HepG2 (cell line): ENCODE measurements at places on chromosomes 16 and 17.
A peak's percentile ranks its signal among the peaks of the same experiment; 100 is the strongest.

DNA sequence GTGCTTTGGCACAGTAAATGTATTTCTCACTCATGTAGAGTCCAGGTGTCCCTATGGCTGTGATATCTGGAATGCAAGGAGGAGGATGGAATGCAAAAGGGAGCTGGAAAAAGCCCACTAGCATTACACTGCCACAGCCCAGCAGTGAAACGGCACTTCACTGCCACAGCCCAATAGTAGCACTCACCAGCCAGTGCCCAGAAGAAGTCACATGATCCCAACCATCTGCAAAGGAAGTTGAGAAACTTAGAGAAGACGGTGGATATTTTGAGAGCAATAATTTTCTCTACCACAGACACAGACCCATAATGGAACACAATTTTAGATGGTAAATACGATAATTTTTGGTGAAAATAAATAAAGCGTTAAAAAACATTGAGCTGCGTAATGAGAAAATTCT is 51.8 kb downstream of the C16orf82 start:
- peaks cover 8% of the 10 kb centered on the region for H3K4me1 ChIP-seq
- DNase-seq, result no peak
- H3K27me3 ChIP-seq, result no peaks in the 10 kb centered on the region
- no peak overlapping the region for H3K27ac ChIP-seq

DNA sequence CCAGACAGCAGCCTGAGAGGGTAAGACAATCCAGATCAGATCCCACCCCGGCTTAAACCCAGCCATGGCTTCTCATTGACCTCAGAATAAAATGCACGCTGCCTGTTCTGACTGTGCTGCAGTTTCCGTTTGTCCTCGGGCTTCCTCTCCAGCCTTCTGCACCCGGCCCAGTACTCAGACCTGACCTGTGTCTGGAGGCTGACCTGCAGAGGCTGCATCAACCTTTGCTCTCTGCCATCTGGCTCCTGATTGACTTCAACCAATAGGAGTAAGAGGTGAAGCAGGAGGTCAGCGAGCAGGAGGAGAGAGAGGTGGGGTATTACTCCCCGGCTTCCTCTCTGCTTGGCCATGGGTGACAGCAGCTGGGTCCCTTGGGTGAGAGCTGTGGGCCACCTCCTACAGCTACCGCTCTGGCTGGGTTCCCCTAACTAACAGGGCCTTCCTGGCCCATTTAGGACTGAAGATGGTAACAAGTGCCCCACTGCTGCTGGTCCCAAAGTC is 46.7 kb downstream of the C16orf82 start:
- no peaks in the 10 kb centered on the region for H3K36me3 ChIP-seq
- H3K4me1 ChIP-seq, result peaks cover 31% of the 10 kb centered on the region
- H3K4me3 ChIP-seq, result 0 out of 2 replicates have a peak overlapping the region, but pooled peaks have one; percentile 8
- peak; percentile 47 for DNase-seq

- H3K4me3 ChIP-seq, result no peak overlapping the region
- DNase-seq, result no peak
Observed at GRCh38 chr17:80539022-80539641, 5.5 kb upstream of the RPTOR start.

- H3K4me3 ChIP-seq, result no peak overlapping the region
- no peaks in the 10 kb centered on the region for H3K36me3 ChIP-seq
- no peak for DNase-seq
- H3K27ac ChIP-seq, result no peak overlapping the region
- peaks cover 37% of the 10 kb centered on the region for H3K4me1 ChIP-seq
Observed at GRCh38 chr17:57082441-57082840, 2.6 kb upstream of the AKAP1 start.

DNA sequence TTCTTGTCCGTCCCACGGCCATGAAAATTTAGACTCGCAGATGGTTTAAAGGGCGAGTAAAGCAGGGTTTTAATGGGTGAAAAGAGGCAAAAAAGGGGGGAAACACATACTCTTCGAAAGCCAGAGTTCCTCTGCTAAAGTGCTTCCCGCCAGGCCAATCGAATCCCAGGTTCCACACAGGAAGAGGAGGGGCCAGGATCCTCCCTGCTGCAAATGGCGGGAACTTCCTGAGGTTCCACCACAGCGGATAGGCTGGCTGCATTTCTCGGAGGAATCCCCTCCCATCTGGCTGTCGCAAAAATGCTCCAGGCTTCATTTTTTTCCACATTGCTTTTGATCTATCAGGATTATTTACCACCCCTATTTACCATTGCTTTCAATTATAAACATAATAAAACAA is 670.1 kb upstream of the CA10 start:
- no peaks in the 10 kb centered on the region for H3K36me3 ChIP-seq
- H3K4me1 ChIP-seq, result peaks cover 37% of the 10 kb centered on the region
- H3K4me3 ChIP-seq, result no peak overlapping the region
- DNase-seq, result no peak

GRCh38 chr17:32590974-32591373 is 104.2 kb downstream of the CDK5R1 start:
- no peak for DNase-seq
- H3K4me1 ChIP-seq, result no peaks in the 10 kb centered on the region
- no peaks in the 10 kb centered on the region for H3K27me3 ChIP-seq

GRCh38 chr16:9049241-9049640 is 42.2 kb upstream of the HAPSTR1 start:
- DNase-seq, result no peak
- no peak overlapping the region for H3K27ac ChIP-seq
- peaks cover 43% of the 10 kb centered on the region for H3K4me1 ChIP-seq
- no peaks in the 10 kb centered on the region for H3K36me3 ChIP-seq
- no peak overlapping the region for H3K4me3 ChIP-seq
- no peaks in the 10 kb centered on the region for H3K27me3 ChIP-seq

DNA sequence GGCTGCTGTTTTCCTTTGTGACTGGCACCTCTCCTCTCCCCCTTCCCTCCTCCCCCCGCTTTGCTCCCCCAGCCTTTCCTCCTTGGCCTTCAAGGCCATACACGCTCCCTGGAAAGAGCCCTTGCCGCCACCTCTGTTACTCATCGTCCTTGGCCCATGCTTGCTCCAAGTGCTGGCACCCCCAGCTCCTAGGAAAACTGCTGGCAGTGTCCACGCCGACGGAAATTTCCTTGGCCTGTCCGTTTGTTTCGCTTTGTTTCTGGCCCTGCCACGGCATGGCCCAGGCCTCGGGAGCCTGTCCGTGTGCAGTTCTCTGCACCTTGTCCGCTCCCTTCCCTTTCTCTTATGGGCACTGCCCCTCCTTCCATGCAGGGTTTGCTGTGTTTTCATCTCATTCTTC is 18.0 kb downstream of the CA5A start:
- no peak for DNase-seq
- no peaks in the 10 kb centered on the region for H3K4me1 ChIP-seq
- H3K27ac ChIP-seq, result no peak overlapping the region
- peaks cover 81% of the 10 kb centered on the region for H3K36me3 ChIP-seq

DNA sequence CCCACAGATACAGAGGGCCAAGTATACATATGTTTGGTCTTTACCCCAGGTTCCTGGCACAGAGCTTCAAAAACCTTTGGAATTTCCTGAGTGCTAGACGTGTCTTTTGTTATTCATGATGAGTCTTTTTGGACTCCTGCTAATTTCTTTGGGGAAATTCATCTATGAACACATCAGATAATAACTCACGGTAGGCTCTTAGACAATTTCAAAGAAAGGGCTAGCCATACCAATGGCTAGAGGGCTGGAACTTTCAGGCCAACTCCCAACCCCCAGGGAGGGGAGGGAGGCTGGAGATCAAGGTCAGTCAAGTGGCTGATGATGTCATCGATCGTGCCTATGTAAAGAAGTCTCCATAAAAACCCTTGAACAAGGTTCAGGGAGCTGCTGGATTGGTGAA is 101.9 kb downstream of the STX8 start:
- H3K36me3 ChIP-seq, result no peaks in the 10 kb centered on the region
- peak; percentile 18 for DNase-seq
- H3K4me3 ChIP-seq, result no peak overlapping the region
- no peak overlapping the region for H3K27ac ChIP-seq

- H3K27ac ChIP-seq, result no peak overlapping the region
- peaks cover 25% of the 10 kb centered on the region for H3K36me3 ChIP-seq
- DNase-seq, result no peak
- H3K4me3 ChIP-seq, result no peak overlapping the region
Observed at GRCh38 chr16:48299471-48299870, 52.1 kb upstream of the ABCC11 start.

- no peak overlapping the region for H3K27ac ChIP-seq
- H3K36me3 ChIP-seq, result peaks cover 18% of the 10 kb centered on the region
- no peak for DNase-seq
- no peaks in the 10 kb centered on the region for H3K4me1 ChIP-seq
- no peaks in the 10 kb centered on the region for H3K27me3 ChIP-seq
Observed at GRCh38 chr17:75219815-75220214, 14.3 kb downstream of the NUP85 start.

DNA sequence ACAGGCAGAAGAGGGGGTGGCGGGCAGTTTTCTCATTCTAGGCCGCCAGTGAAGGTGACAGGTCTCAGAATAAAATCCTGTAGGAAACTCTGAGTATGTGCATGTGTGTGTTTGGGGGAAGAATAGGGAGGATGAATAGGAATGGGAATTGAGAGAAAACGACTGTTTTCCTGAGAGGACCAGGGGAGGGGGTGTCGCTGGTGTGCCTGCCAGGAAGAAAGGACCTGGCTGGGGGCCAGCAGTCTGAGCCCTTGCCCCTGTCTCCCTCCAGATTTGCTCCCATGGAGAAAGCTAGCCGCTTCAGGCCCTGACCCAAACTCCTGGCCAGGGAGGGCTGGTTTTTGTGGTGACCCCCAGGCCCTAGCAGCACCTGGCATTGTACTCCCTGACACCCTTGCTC is 14.4 kb downstream of the C17orf50 start:
- no peaks in the 10 kb centered on the region for H3K4me1 ChIP-seq
- H3K4me3 ChIP-seq, result no peak overlapping the region
- H3K36me3 ChIP-seq, result no peaks in the 10 kb centered on the region
- no peak overlapping the region for H3K27ac ChIP-seq
- DNase-seq, result no peak

DNA sequence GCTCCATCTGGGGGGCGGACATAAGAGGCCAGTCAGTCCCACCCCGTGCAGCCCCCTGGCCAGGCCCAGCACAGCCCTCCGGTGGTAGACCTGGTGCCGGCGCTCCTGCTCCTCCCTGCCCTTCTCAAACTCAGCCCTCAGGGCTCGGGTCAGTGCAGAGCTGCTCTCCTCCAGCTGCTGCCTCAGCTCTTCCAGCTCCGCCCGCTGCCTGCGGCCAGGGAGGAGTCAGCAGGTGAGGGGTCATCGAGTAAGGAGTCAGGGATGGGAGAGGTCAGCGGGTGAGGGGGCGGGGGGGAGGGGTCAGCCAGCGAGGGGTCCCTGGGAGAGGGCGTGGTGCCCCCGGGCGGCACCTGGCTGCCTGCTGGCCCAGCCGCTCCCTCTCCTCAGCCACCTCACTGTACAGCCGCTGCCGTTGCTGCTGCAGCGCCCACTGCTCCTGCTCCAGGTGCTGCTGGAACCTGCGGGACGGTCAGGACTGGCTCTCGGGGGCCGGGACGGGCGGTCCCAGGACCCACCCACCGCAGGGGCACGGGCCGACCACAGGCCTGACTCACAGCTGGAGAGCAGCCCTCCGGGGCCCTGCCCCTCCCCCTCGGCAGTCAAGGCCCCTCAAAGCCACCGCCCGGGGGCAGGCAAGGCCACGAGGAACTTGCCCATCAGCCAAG is 26.5 kb upstream of the AATK start:
- peaks cover 11% of the 10 kb centered on the region for H3K36me3 ChIP-seq
- H3K27ac ChIP-seq, result no peak overlapping the region
- no peaks in the 10 kb centered on the region for H3K4me1 ChIP-seq
- no peak overlapping the region for H3K4me3 ChIP-seq

- peaks cover 7% of the 10 kb centered on the region; the same call in 1 of the 3 replicates for H3K27me3 ChIP-seq
- no peak for DNase-seq
- H3K4me1 ChIP-seq, result no peaks in the 10 kb centered on the region
- no peak overlapping the region for H3K27ac ChIP-seq
- no peak overlapping the region for H3K4me3 ChIP-seq
Observed at GRCh38 chr17:35423761-35424160, 8.5 kb downstream of the SLFN12 start.

DNA sequence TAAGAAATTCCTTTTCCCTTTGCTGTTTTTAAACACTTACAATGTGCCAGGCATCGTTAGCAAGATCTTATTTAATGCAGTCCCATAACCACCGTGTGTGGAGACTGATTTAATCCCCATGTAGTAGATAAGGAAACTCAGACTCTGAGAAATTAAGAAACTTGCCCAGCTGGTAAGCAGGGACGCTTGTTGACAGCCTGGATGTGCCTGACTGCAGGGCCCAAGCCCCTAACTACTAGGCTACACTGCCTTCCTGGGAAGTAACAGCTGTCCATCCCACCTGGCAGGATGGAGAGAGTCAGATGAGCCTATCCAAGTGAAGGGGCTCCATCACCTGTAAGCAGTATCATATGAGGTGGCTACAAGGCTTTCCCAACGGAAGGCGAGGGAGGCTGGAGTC is 23.1 kb downstream of the CDK5RAP3 start:
- H3K4me3 ChIP-seq, result no peak overlapping the region
- peaks cover 57% of the 10 kb centered on the region for H3K27me3 ChIP-seq
- H3K4me1 ChIP-seq, result peaks cover 36% of the 10 kb centered on the region
- H3K27ac ChIP-seq, result no peak overlapping the region

DNA sequence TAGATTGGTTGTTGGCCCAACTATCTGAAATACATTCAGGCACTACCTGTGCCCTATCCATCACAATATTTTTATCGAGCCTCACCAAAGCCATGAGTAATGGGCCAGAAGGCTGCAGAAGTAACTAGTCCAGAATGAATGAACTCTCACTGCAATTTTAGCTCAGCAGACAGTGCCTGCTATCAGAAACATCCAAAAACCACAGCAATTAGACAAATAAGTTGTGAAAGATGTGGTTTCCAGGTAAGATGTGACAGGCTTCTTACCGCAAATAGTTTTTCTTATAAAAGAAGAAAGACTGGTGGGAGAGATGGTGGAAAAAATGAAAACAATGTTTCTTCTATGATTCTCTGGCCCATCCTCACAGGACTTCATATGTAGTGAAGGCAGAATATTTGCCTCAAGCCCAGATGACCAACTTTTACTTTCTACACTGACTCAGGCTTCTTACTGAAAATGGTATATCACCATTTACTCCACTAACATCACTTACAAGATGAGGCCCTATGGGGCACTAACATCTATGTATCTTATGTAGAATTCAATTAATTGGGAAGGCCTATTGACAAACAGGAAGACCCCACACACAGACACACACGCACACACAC is 9.8 kb upstream of the RFFL start:
- H3K36me3 ChIP-seq, result no peaks in the 10 kb centered on the region; the same call in 2 of the 3 replicates
- H3K4me1 ChIP-seq, result peaks cover 90% of the 10 kb centered on the region
- H3K27ac ChIP-seq, result peak overlapping the region; percentile 21
- no peak overlapping the region for H3K4me3 ChIP-seq
- H3K27me3 ChIP-seq, result no peaks in the 10 kb centered on the region

DNA sequence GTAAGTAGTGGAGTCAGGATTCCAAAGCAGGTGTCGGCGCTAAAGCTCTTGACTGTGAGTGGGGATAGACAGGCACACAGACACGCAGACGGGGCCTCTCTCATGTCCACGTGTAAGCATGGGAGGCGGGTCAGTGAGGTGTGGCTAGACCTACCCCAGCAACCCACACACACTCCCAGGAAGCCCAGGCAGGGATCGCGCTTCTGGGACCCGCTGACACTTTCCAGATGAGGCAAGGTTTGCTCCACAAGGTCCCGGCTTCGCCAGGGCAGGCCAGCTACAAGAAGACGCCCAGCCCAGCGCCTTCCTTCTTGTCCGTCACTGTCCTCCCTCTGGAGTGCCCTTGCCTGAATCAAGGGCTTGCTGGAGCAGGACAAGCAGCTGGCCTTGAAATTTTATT is 213.8 kb upstream of the RPL38 start:
- peaks cover 10% of the 10 kb centered on the region for H3K27me3 ChIP-seq
- no peaks in the 10 kb centered on the region for H3K4me1 ChIP-seq
